NCI-H2081 (cell line): ENCODE measurements at places on chromosomes 12 and 14.

DNA sequence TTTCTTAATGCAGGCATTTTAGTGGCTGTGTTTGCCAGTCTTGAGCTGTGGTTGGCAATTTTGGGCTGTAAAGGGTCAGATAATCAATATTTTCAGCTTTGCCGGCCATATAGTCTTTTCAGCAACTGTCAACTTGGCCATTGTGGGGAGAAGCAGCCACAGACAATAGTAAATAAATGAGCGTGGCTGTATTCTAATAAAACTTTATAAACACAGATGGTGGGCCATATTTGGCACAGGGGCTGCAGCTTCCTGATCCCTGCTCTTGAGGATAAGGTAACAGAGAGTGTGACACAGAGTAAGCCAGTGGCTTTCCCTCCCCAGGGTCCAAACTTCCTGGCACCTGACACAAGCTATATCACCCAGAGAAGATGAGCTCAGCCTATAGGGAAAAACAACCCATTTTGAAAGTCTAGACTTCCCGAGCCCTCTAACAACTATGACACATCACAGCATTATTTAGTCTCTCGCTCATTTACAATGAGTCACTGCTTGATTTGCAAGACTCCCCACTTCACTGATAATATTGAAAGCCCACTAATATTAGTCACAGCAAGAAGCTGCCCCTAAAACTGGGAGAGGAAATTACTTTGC lies 163.1 kb upstream of the TMPO start:
- no peak for DNase-seq

DNA sequence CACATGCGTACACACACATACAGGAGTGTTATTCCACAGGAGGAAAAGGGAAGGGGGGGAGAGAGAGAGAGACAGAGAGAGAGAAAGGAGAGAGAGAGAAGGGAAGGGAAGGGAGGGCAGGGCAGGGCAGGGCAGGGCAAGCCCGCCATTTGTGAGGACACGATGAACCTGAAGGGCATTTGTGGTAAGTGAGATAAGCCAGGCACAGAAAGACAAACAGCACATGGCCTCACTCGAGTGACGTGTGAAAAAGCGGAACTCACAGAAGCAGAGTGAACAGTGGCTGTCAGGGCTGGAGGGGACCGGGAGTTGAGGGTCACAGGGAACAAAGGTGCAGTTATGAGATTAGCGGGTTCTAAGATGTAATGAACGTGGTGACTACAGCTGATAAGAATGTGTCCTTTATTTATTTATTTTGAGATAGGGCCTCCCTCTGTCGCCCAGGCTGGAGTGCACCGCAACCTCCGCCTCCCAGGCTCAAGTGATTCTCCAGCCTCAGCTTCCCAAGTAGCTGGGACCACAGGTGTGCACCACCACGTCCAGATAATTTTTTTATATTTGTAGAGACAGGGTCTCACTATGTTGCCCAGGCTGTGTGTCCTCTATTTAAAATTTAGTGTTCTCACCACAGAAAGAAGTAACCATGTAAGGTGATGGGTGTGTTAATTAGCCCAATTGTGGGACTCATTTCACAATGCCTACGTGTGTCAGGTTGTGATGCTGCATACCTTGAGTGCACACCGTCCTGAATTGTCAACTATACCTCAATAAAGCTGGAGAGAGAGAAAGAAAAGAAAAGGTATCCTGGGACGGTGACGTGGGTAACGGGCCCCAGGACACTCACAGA lies 18.7 kb upstream of the FBRSL1 start:
- DNase-seq = no peak

DNA sequence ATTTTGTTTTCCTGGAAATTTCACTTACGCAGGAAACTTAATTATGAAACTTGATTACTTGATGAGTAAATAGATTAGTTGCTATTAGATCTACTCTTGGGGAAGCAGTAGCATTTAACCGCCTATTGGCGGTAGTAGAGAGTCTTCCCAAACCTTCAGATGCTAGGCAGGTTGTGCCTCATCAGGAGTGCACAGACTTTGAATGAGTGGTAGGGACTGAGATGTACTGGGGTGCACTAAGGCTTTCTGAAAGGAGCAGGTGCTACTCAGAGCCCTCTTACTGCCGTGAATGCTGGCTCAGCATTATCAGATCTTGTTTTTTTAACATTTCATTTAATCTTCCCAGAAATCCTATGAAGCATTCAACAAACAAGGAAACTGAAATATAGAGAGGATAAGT lies 7.7 kb downstream of the GATC start:
- peak; percentile 18 for DNase-seq

DNA sequence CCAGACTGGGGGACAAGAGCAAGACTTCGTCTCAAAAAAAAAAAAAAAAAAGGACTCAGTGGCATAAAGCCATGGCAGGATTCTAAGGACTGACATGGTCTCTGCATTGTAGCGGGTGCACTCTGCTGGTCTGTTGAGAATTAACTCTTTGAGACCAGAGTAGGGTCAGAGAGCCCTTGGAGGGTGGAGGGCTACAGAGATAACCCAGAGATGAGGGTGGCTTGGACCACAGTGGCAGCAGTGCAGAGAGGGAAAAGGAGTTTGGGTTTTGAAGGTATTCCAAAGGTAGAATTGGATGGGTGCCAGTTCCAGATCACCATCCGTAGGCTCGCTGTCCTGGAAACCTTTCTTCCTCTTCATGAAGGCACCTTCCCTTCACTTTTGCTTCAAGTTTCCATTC lies 14.3 kb upstream of the DYNC1H1 start:
- no peak for DNase-seq

DNA sequence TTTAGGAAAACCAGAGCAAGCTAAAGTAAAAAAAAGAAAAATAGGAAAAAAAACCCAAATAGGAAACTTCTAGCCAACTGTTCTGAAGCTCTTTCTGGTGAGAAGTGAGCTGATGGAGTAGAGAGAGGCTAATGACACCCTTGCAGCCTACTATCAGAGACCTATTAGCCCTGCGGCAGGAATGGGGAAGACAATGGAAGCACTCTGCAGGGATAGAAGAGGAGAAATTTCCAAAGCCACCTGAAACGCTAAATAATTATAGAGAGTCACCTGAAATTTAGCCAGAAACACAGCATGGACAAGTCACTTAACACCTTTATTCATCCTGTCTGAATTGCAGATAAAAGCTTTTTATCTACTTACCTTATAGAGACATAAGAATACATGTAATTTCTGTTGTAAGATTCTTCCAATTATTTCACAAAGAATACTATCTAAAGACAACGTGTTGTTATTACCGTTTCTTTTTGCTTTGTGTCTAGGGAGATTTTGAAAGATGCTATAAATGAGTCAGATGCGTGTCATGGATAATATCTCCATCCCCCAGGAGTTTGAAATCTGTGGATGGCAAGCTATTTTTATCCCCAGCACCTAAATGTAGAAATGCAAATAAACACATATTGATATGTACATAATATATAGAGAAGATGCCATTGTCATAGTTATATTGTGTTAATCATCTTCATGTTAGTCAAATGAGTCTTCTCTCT lies 138.6 kb downstream of the TPH2 start:
- DNase-seq = peak; percentile 91

GRCh38 chr12:26109343-26109881 lies 15.4 kb downstream of the BHLHE41 start:
- DNase-seq = no peak

GRCh38 chr12:11681207-11681606 lies 31.7 kb downstream of the ETV6 start:
- DNase-seq = no peak

DNA sequence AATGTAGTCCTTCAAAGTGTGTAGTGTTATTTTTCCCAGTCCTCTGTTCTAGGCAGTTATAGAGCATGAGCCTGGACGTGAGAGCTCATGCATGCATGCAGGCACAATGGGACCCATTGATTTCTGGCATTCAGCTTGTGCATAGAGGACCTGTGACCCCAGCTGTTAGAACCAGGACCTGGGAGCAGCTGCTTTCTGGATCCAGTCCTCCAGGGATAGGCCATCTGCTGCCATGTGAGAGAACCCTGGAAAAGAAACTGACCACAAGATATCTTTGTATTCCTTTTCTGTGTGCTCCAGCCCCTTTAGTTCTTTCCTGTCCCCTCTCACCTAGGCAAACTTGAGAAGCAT lies 76.9 kb downstream of the SUSD6 start:
- no peak for DNase-seq

DNA sequence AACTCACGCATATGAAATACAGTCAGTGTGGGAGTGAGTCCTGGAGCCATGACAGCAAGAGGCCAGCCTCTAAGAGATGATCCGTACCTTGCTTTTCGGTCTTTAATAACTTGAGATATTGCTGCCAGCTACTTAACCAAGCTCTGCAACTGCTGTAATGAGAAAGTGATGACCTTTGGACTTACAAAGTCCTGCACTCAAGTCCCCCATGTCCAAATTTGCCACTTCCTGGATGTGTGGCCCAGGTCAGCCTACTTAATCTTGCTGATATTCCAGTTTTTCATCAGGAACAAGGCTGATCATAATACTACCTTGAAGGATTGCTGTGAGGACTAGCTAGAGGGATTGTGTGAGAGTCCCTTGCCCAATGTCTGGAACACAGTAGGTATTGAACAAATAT lies 33.8 kb upstream of the DUSP6 start:
- no peak for DNase-seq

- DNase-seq = no peak
Measured at GRCh38 chr12:127516467-127516866, 750.5 kb upstream of the TMEM132C start.

DNA sequence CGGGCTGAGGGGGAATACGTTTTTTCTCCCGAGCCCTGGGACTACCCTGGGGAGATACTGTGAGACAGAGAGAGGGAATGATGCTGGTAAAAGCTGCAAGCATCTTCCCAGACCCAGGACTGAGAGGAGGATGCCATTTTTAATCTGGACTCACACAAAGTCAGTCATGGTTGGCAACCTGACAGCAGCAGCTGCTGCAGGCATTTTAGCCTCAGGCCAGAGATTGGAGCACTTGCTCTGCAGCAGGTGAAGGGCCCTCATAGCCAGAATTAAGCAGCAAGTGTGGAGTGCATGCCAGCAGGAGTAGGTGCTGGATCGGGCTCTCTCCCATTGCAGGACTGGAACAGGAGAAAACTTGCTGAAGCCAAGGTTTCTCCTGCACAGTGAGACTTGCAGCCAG lies 361.1 kb upstream of the CLEC14A start:
- DNase-seq = peak; percentile 16

- DNase-seq = no peak
Measured at GRCh38 chr14:36518031-36518585, 1.9 kb downstream of the NKX2-1 start.

DNA sequence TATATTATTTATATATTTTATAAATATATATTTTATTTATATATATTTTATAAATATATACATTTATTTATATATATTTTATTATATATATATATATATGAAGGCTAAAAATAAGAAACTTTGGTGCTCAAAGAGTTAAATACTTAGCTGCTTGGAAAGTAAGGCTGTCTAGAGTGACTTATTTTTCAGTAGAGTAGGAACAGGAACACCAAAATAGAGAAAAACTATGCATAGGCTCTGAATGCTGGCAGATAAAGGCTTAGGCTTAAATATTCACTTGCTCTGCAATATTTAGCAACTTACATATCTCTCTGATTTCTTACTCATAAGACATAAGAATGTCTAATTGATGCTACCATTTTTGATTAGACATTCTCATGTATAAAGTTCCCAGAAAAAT lies 991.2 kb downstream of the VRK1 start:
- DNase-seq = no peak

- DNase-seq = peak; percentile 91
Measured at GRCh38 chr12:125015680-125016310, 22.4 kb downstream of the BRI3BP start.

- no peak for DNase-seq
Measured at GRCh38 chr12:107026806-107027635, 40.1 kb upstream of the MTERF2 start.

DNA sequence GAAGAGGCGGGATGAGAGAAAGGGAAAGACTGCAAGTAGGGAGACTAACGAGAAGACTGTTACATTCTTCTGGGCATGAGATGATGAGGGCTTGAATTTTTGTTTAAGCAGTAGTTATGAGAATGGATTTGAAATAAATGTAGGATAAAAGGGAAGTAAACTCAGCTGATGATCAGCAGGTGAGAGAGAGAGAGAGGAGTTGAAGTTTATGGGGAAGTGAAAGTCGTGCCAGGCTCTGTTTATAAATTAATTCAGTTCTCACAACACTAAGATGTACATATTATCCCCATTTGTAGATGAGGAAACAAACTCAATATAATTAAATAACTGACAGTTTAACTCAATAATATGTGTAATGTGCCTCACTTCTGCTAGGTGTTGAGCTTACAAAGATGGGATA lies 170.0 kb upstream of the RMST start:
- DNase-seq = no peak

- no peak for DNase-seq
Measured at GRCh38 chr12:5010151-5010550, 33.5 kb upstream of the KCNA5 start.

GRCh38 chr12:29024117-29024516 lies 125.0 kb upstream of the FAR2 start:
- DNase-seq = no peak

- no peak for DNase-seq
Measured at GRCh38 chr12:15540005-15540404, 217.7 kb downstream of the PTPRO start.

GRCh38 chr12:50799908-50800307 lies 36.0 kb downstream of the ATF1 start:
- no peak for DNase-seq

- DNase-seq = no peak
Measured at GRCh38 chr14:67602076-67602475, 2.0 kb upstream of the PIGH start.

DNA sequence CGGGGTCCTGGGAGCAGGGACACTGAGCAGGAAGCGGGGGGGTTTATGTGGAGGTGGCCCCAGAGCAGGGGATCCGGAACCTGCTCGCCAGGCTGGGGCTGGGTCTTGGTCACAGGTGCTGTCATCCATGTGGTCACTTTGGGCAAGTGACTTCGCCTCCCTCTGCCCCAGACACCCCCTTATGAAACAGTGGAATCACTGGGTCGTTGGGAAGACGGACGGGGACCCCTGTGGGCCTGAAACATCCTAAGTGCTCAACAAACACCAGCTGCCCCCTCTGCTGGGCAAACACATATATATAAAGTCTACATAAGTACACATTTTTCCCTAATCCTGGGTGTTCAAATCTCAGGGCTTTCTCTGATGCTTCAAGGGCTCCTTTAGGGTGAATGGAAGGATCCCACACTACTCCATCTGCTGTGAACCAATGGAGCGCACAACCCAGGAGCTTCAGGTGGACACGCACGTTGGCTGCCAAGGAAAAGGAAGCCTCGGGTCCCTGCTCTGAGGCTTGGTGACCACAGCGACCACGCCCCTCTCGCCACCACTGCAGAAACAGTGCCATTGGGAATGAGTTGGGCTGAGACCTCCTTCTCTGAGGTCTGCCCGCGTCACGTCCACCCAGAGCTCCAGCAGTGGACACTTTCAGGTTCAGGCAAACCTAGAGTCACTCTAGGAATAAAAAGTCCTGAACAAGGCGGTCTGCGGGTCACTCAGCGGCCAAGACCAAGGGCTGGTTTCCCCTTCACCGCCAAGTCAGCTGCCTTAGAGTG lies 54.6 kb downstream of the CDC42BPB start:
- no peak for DNase-seq

- DNase-seq = no peak
Measured at GRCh38 chr12:109766251-109766778, 52.7 kb downstream of the FAM222A start.

GRCh38 chr12:25801734-25802133 lies 156.7 kb upstream of the RASSF8 start:
- no peak for DNase-seq

GRCh38 chr12:52007158-52007921 lies 594 bp downstream of the TAMALIN start:
- DNase-seq = no peak

- no peak for DNase-seq
Measured at GRCh38 chr12:11688831-11689230, 39.4 kb downstream of the ETV6 start.
